ENCODE measurements at places on chromosomes 3 and 15. TPM values are rescaled to one million over a fixed set of nuclear protein-coding genes. Genes with fewer than 3 reads are reported as not detected.

The MITF gene
- total RNA-seq = 5.7 TPM

The CEP19 gene
- 5.6 TPM for total RNA-seq

The LIPH gene
- 0.13 TPM for total RNA-seq

The RAB43 gene
- 95.2 TPM for total RNA-seq

The ADGRG7 gene
- not detected for total RNA-seq

The CLRN1 gene
- not detected for total RNA-seq

The ABI3BP gene
- total RNA-seq = 16.2 TPM

The PLSCR2 gene
- 0.13 TPM for total RNA-seq

The MED12L gene
- 0.13 TPM for total RNA-seq

The RBP2 gene
- total RNA-seq = not detected

The AQP9 gene
- not detected for total RNA-seq

The GATA2 gene
- total RNA-seq = 6.7 TPM

The CLDN1 gene
- 0.13 TPM for total RNA-seq

The GPR171 gene
- total RNA-seq = not detected

The RPL14 gene
- 363 TPM for total RNA-seq

The CRYGS gene
- 0.89 TPM for total RNA-seq

The CCR9 gene
- total RNA-seq = not detected

The TRAIP gene
- 3.2 TPM for total RNA-seq
